GM04503 (cell line): ENCODE measurements at places on chromosomes 3 and 15.

- no peak for DNase-seq
Measured at GRCh38 chr3:132662212-132662611, 2.1 kb downstream of the UBA5 start.

GRCh38 chr3:11541321-11542303 is 102.1 kb downstream of the VGLL4 start:
- no peak for DNase-seq

DNA sequence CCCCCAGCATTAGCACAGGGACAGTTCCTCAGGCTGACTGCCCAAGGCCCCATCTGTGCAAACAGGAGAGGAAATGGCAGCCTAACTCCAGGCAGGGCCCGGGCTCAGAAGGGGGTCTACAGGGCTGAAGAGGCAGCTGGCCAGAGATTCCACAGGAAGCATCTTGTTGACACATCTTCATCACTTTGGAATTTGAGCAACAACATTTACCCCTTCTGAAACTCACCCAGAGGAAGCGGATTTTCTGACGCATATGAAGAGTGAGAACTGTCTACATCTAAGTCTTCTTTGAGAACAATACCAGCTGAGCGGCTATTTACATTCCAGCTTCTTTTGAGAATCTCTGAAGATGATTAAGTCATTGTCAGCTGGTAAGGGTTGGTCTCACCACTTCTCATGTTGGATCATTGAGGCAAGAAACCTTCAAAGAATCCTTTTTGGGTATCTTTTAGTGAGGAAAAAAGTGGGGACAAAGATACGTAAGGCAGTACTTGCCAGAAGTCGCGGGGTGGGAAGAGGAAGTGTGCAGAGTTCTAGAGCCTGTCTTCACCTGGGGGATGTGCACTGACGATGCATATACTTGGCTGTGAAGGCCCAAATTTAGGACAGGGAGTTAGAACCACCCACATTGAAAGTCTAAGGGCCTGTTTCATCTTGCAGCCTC is 25.4 kb upstream of the SRP14 start:
- DNase-seq: peak; percentile 81

- no peak for DNase-seq
Measured at GRCh38 chr3:35946121-35946853, 307.0 kb downstream of the ARPP21 start.

DNA sequence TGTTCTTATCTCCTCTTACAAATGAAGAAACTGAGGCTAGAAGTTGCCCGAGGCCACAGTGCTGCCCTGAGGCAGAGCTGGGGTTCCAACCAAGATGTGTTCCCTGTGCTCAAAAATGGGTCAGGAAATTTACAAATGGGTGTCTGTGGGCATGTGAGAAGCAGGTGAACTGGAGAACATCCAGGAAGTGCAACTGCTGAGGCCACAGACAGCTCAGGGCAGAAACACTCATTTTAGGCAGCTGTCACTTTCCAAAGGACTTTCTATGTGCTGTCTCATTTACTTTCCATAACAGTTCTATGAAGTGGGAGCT is 47.2 kb upstream of the ATP2B2 start:
- DNase-seq: no peak

DNA sequence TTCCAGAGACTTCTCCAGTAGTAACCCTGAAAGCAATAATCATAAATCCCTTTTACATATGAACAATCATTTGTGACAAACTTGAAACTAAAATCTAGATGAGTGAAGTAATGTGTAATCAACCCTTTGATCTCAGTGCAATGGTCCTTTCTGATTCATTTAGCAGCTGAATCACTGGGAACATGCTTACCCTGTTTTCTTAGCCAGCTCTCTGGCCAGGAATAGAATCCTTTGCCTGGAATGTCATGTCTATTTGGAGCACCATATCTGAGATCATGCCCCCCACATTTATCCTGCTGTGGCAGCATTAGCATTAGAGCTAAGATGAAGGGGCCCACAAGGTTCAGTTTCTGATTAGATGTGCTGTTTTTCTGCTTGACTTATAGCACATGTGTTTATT is 309.8 kb downstream of the OXSM start:
- DNase-seq: no peak

DNA sequence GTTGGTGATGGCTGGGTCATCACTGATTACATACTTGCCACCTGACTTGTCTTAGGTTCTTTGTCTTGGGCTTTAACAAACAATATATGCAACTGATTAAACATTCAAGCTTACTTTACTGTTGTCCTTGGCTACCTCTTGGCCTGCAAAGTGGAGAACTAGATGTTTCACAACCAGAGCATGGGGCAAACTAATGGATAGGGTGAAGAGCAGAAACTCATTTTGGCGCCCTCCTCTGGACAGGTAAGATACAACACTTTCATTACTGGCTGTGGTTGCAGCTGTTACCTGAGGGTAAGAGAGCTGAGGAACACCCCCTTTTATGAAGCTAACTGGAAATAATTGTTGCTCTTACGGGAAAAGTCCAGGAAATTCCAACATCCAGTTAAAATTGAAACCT is 262.1 kb downstream of the NAALADL2 start:
- DNase-seq: no peak

GRCh38 chr3:154779571-154779970 is 300.5 kb upstream of the MME start:
- DNase-seq: no peak

GRCh38 chr3:46624975-46625490 is 12.7 kb downstream of the FAM240A start:
- DNase-seq: no peak

- no peak for DNase-seq
Measured at GRCh38 chr3:13927295-13927694, 47.4 kb upstream of the WNT7A start.

DNA sequence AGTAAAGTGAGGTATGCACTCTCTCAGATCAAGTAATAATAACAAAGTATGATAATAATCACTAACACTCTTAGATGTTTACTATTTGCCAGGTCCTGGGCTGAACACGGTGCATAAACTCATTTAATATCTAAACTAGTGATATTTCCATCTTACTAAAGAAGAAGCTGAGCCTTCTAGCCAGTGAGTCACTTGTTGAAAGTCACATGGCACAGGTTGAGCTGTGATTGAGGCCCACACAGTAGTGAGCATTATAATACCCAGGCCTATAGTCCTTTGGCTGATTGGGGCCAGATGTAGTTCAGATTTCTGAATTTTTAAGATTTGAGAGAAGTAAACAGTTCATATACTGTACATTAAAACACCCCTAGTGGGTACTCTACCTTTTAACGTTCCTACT is 93.2 kb upstream of the CCDC80 start:
- no peak for DNase-seq

GRCh38 chr3:186178412-186178811 is 69.5 kb upstream of the ETV5 start:
- no peak for DNase-seq

GRCh38 chr3:31013843-31014242 is 119.4 kb upstream of the GADL1 start:
- DNase-seq: no peak

DNA sequence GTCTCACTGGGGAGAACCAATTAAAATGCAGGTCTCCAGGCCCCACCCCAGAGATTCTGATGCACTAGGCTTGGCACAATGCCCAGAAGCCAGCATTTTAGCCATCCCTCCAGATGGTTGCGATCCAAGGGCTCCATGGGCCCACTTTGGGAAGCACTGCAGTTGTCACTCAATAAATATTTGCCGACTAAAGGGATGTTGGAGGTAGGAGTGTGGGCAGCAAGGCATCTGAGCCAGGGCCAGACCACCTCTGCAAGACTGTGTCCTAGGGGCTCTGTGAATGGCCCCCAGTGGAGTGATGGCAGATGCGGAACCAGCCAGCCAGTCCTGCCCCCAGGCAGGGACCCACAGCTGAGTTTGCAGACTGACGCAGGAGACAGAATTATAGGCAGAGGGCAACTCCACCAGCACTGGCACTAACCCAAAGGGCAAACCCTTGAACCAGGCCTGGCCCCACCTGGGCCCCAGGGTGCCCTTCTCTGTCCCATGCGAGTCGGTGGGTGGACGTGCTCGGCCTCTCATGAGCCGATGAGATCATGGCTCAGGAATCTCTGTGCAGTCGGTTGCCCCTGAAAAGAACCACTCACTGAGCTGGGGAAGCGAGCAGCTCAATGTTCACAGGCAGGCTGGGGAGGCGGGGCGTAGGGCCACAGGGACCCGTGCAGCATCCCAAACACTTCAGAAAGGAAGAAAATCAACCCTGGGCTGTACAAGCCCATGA is 49.7 kb downstream of the SEMA5B start:
- DNase-seq: no peak

GRCh38 chr3:131387796-131388489 is 6.4 kb downstream of the NUDT16 start:
- DNase-seq: no peak

DNA sequence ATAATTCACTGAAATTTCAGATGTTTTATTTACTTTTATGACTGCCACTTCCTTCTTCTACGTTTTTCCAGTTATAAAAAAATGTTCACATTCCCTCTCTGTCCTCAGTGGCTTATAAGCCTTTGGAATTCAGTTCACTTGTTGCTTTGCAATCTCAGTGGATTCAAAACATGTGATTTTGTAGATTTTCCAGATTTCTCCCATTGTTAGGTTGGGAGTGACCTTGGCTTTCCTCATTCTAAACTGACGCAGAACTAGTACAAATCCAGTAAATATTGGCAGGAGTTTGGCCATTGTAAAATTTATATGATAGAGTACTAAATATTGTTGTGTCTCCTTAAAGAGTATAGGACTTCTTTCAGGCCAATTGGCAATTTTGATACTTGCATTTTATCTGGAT is 812.3 kb upstream of the ROBO1 start:
- no peak for DNase-seq

DNA sequence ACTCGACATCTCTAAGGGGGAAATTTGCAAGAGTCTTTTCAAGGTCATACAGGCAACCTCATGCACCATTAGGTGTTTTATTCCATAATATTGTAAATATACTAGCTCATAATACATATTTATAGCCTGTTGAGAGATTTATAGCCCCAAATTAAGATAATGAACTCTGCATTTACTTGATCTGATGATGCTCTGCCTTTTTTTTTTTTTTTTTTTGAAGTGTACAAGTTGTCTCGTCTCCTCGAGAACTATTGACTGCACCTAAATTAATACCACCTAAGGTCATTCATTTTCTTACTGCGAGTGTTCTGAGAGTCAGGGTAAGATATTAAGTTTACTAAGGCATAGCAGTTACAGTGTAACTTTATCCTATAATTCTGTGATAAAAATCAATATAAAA is 6.1 kb downstream of the CHRNA5 start:
- DNase-seq: no peak

DNA sequence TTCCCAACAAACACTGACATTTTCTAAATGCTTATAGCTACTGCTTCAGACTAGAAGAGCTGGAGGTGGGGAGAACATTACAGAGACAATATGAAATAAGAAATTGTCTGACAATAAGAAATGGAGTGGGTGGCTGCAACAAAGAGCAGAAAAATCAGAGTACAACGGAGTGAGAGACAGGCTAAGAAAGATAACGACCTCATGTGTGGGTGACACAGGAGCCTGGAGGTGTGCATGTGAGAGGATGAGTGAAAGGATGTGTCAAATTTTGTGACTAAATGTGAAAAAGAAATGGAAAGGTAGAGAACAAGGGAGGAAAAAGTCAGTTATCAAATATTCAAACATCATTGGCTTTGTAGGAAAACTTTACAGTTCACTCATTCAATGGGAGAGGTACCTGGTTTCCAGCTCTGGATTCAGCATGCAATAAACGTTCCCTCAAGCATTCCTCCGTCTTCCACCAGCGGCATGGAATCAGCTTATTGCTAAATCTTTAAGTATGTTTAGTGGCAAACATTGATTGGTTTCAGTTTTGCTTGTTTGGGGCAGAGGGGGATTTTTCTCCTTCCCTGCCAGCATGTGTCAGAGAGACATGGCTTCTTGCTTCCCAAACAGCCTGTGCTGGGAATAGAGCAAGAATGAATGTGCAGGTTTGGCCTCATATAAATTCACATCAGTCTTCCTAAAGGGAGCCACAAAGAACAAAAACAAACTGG is 103.8 kb upstream of the CHRM5 start:
- DNase-seq: no peak

DNA sequence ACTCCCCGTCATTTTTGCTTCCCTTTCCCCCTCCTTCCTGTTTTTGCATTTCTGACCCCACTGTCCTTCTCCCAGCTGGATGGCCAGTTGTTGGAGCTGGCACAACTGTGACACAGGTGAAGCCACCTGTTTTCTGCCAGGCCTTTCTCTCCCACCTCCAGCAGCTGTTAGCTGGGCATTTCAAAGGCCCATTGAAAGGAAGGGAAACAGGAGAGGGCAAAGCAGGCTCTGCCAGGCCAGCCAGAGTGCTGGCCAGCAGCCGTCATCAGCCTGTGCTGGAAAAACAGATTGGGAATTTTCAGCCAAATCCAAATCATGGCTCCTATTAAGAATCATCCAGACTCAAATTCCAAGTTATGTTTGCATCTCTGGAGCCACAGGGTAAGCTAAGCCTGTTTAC is 155.2 kb upstream of the C2CD4B start:
- no peak for DNase-seq

DNA sequence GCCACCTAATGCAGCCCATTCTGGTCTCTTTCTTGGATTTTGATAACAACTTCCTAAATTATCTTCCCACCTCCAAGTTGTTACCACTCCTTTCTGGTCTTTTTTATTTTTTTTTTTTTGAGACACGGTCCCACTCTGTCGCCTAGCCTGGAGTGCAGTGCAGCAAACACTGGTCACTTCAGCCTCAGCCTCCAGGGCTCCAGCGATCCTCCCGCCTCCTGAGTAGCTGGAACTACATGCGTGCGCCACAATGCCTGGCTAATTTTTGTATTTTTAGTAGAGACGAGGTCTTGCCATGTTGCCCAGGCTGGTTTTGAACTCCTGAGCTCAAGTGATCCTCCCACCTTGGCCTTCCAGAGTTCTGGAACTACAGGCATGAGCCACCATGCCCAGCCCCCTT is 92.8 kb upstream of the BHLHE40 start:
- no peak for DNase-seq

DNA sequence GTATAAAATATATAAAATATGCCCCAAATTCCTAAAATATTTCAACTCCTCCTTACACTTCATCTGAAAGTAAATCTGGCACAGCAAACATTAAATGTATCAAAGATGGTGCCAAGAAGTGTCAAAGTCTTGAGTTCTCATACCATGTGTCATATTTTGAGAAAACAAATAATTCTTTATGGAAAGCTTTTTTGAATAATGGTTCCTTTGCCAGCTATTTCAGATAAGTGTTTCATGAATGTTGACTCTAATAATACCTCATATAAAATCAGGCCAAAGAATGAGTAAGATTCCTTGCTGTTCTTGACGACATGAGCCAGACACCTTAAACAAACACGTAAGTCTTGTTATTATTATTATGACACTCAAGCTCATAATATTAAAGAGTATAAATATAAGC is 30.3 kb upstream of the ZNF385D start:
- no peak for DNase-seq

GRCh38 chr3:195911946-195912270 is 3.6 kb upstream of the TNK2 start:
- no peak for DNase-seq
